Neural crest cell (in vitro differentiated cells): ENCODE measurements at places on chromosomes 2 and 18. TPM values are rescaled to one million over a fixed set of nuclear protein-coding genes. Genes with fewer than 3 reads are reported as not detected.

Gene TRABD2A
- 0.84 TPM in 2 replicates for total RNA-seq

GRCh38 chr2:185279999-185280398 lies 458.6 kb upstream of the FSIP2 start:
- no peak for DNase-seq

DNA sequence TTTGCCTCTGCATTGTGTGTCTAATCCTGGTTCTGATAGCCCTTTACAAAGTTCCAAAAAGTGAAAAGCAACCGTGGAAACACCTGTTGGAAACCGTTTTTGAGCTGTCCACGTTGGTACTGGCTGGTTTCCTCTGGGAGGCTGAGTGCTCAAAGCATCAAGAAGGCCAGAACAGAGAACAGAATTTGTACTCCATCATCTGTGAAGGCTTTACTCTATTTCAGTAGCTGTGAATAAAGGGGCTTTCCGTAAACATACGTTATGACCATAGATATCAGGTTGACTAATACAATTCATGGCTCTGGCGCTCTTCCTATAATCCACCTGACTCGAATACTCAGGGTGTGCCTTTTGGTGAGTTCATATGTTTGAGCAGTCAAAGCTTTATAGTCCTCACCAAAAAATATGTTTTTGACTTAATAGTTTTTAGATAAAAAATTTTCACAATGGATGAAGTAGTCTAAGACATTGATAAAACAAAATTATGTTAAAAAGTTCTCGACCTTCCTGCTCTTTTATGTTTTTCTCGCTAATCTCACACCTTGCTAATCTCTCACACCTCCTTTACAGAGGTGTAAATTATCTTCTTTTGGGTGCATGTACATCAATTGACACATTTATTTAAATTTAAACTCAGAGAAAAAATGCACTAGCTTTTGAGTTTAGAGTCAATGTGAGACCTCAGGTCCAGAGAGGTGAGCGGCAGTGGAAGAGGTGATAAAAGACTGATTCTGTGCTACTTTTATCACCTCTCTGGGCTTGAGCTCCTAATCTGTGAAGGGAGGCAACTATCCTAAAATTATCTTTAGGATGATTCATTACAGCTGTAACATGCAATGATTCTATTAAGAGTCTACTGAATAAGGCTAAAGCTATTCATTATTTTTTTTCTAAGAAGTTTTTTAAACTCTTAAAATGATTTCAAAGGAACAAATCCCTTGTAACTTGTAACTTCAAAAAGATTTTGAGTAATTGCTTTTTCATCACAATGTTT lies 65.3 kb downstream of the CXCR4 start:
- DNase-seq, result no peak

Gene KATNAL2
- 7.7 and 8.7 TPM in 2 replicates for total RNA-seq

GRCh38 chr18:29979881-29980280 lies 1062.7 kb downstream of the DSC3 start:
- DNase-seq, result no peak

DNA sequence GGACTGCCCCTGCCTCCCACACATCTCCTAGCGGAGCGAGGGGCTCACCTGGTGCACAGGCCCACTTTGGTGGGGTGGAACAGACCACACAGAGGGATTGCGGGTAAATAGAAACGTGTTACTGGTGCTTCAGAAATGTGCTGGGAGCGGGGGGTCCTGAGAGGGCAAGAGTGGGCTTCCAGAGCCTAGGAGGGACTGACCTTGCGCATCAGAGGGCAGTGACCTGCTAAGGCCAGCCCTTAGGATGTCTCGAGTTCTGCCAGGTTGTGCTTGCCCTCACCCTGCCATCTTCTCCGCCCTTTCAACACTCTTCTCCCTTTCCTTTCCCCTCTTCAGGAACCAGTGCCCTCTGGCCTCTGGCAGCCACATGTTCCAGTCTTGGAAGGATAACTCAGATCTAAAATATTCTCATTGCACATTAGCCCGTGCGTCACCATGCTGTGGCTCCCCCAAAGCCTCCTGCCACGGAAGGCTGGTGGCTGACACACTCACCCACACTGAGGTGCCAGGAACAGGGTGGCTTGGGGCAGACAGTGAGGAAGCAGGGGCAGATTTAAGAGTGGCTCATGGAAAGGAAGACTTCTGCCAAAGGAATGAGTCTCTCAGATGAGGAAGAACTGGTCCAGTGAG lies 89.6 kb downstream of the MCFD2 start:
- no peak for DNase-seq

GRCh38 chr2:152033011-152033925 lies 65.6 kb downstream of the CACNB4 start:
- DNase-seq, result no peak

DNA sequence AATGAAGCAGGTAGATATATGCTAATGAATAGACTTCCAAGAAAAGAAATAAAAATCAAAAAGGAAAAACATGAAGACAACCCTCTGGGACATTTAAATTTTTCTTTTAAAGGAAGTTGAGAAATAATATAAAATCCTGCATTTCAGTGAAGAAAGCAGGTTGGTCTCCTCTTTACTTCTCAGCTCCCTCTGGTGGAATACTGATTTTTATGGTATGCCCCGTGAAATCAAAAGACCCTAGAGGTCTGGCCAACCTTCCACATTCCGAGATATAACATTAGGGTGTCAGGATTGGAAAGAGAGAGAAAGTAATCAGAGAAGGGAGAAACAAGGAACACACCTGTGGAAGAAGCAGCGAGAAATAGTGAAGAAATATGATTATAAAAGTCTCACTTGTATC lies 72.7 kb downstream of the DNER start:
- DNase-seq, result no peak

DNA sequence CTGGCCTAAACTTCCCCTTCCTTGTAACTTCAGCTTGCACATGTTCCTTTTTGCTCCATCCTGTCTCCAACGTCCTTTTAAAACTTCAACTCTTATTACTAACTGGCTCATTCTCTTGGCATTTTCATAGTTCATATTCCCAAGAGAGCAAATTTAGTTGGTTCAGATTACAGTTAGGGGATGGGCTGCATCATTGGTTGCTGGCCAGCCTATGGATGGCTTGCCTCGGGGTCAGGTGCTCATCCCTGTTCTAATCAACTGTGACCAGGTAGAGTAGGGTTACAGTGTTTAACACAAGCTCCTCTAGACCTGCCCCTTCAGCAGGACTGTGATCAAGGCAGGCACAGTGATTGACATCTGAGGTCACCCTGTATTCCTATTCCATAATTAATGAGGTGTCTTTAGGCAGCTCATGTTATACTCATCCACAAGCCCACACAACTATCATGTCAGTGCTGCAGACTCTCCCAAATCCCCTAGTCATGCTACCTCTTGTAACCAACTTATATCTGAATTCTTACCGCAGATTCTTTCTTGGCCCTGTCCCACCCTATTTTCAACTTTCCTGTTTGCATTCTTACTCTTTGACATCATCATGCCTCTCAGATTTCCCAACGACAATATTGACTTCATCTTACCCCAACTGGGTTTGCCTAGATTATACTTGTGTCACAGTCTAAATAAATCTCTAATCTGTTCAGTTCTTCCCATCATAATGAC lies 293.3 kb downstream of the MTX2 start:
- no peak for DNase-seq

Gene ALK
- total RNA-seq, result 2.0 and 2.1 TPM in 2 replicates

GRCh38 chr18:44589693-44590355 lies 90.9 kb upstream of the SETBP1 start:
- no peak for DNase-seq

DNA sequence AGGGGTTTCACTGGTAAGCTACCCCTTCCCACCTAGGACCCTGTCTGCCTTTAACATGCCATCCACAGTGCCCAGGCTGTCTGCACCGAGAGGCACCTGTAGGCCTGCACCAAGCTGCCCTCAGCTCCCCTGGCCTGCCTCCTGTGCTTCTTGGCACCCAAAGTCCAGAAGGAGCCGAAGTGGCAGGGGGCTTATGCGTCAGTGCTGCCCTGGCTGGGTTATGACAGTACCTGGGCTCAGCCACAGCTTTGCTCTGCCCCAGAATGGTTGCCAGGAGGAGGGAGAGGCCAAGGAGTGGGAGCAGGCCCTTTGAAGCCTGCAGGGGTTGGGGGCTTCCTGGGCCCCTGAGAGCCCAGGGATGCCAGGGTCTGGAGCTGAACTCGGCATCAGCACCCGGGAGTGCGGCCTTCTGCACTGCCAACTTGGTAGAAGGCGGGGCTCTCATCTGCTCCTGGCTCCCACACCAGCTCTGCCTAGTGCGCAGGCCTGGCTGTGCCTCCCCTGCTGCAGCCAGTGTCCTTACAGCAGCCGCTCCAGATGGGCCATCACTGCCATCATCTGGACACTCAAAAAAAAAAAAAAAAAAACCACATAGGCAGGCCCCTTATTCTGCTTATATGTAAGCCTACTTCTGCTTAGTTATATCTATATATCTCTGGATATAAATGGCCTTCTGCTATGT lies 155.4 kb downstream of the THSD7B start:
- DNase-seq, result no peak

DNA sequence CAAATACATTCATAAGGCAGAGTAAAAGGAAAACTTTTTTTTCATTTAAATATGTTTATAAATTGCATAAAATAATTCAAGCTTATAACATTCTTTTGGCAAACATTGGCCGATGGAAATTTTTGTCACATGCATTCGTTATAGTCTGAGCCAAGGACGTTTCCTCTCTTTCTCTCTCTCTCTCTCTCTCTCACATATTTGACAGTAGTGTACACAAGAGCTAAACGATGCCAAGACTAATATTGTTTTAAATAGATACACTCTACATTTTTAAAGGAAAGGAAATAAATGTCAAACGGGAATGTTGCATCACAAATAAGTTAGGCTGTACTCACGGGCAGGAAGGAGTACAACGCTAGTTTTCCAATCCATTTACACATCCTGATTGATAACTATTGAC lies 251.1 kb upstream of the SMIM21 start:
- DNase-seq, result no peak

Gene RAB6C
- 0.16 TPM in 1 of 2 replicates, not detected in the other for total RNA-seq

Gene ALPP
- total RNA-seq, result not detected in 2 replicates

DNA sequence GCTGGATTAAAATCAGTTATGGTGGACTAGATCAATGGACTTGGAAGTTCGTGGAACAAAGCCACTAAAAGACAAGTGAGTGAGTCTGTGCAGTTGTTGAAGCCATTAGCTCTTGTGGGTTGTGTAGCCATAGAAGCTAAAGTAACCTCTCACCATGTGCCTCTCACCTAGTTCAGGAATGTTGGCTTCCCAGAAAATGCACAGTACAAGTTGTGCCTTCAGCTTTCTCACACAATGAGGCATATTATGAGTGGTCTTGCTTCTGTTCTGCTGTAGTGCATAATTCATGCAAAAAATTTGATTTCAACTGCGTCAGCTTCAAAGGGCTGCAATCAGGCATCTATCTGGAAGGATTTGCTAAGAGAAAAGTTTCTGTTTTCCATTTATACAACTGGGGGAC lies 26.2 kb downstream of the CERS6 start:
- DNase-seq, result no peak

GRCh38 chr2:76008001-76008702 lies 297.4 kb upstream of the GCFC2 start:
- DNase-seq, result no peak

DNA sequence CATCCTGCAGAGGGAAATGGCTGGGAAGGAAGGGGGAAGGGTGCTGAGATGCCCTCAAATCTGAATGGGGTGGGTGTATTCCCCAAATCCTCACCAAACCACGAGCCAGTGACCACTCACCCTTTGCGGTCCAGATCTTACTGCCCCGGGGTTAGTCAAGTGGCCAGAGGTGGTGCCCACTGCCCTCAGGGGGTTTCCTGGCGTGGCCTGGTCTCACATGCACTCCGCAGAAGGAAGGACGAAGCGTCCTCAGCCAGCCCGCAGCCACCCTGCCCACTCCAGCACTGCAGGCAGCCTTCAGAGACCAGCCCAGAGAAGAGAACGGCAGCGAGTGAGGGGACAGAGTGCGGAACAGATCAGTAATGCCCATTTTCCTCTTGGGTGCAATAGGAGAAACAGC lies 50.4 kb downstream of the IL1RL2 start:
- no peak for DNase-seq

DNA sequence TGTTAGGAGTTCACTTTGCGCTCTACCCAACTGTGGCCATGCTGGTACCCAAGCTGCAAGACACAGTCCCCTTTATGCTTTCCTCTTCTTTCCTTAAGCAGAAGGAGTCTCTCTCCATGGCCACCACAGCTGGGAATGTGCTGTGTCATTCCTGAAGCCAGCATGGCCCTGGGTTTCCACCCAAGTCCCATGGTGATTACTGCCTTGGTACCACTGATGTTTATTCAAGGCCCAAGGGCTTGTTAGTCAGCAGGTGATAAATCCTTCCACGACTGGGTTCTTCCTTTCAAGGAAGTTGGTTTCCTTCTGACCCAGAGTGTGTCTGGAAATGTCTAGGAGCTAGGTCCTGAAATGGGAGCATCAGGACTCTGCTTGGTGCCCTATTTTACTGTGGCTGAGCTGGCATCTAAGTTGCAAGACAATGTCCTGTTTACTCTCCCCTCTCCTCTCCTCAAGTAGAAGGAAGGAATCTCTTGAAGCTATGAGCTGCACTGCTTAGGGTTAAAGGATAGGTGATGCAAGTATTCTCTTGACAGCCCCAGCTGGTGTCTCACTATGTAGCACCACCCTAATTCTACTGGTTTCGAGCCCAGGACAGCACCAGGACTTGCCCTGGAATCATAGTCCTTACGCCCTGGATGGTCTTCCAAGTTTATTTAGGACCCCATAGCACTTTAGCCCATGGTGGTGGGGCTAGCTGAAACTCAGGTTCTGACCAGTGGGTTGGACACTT lies 18.7 kb upstream of the NUP35 start:
- no peak for DNase-seq

GRCh38 chr2:224354632-224355211 lies 47.2 kb downstream of the FAM124B start:
- no peak for DNase-seq

DNA sequence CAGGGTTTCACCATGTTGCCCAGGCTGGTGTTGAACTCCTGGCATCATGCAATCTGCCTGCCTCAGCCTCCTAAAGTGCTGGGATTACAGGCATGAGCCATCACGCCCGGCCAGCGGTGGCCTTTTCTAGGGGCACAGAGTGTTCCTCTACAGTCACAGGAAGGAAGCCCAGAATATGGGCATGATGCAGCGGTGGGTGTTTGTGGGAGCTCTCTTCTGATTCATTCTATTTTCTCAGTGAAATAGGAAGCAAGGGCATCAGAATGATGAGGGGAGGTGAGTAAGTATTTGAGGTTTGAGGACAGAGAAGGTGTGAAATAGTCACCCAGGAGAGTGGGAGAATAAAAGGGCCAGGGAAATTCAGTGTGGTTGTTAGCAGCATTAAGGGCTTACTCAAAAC lies 70.3 kb upstream of the PSME4 start:
- no peak for DNase-seq

DNA sequence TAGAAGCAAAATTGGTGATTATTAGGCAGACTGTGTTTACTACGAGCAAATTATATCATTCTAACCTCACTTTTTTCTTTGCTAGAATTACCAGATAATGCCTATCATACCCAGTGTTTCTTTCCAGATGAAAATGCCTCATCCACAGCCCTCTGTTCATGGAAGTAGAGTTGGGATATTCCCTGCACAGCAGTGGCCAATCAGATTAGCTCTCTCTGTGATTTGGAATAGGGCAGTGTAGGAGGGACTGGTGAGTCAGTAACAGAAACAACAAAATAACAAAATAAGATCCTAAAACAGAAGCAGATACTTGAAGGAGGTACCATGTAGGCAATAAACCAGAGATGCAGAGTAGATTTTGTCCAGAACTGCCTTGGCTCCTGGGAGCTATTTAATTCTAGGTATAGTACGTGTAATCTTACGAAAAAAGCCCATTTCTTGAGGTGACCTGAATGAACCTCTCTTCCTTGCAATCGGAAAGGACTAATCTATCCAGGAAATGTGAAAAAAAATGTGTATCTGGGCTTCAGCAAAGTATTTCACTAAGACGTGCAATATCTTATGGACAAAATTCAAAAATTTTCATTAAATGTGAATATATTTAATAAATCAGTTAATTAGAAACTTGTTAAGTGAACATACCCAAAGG lies 18.4 kb upstream of the TMEM17 start:
- no peak for DNase-seq
